HCEC 1CT (cell line): ENCODE measurements at places on chromosomes 12 and 14.

- no peak for DNase-seq
These were observed 29.2 kb downstream of the BBS10 start for GRCh38 chr12:76318773-76319594.

DNA sequence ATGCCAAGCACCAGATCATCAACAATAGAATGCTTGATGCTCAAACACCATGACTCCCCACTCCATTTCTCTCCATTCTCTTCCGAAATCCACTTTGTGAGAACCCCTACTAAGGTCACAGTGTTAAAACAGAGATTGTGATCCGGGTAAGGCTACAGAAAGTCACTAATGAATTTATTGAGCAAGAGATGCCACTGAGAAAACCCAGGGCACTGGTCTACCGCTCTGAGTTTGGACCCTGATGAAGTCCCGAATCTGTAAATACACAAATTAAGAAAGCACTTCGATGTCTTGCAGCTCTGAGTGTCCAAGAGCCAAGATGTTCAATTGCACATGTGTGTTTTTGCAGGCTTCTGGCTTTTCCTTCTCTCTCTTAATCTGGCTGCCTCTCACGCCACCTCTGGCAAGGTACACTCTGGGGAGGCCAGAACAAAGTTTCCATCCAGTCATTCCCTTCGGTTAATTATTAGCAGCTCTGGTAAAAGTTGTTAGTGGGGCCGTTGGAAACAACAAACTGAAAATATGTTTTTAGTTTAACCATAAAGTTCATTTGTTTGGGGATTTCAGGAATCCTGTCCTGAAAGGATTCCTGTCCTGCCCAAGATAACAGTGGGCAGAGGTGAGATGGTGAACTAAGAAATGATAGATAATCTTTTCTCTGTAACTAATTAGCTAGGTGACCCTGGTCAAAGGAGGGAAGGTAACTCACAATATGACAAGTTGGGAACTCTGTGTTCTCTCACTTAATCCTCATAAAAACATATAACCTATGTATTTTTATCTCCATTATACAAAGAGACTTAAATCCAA is 75.4 kb downstream of the BTG1 start:
- DNase-seq = no peak

DNA sequence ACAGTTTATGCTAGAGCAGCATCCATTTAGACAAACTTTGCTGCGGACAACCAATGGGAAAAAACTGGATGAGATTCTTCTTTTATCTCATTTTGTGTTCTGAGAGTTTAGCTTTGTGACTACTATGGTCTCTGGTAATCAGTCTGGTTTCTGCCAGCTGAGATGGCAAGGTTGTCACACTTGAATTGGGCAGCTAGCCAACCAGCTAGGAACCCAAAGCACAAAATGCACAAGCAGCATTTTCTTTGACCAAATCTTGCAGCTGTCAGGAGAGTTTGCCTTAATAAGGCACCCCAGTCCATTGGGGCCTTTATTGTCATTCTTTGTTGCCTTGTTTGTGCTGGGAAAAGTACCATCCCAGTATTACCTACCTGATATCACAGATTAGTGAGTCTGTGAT is 34.0 kb upstream of the ETV6 start:
- no peak for DNase-seq

- no peak for DNase-seq
These were observed 363.8 kb upstream of the TMEM132C start for GRCh38 chr12:127903146-127903545.

DNA sequence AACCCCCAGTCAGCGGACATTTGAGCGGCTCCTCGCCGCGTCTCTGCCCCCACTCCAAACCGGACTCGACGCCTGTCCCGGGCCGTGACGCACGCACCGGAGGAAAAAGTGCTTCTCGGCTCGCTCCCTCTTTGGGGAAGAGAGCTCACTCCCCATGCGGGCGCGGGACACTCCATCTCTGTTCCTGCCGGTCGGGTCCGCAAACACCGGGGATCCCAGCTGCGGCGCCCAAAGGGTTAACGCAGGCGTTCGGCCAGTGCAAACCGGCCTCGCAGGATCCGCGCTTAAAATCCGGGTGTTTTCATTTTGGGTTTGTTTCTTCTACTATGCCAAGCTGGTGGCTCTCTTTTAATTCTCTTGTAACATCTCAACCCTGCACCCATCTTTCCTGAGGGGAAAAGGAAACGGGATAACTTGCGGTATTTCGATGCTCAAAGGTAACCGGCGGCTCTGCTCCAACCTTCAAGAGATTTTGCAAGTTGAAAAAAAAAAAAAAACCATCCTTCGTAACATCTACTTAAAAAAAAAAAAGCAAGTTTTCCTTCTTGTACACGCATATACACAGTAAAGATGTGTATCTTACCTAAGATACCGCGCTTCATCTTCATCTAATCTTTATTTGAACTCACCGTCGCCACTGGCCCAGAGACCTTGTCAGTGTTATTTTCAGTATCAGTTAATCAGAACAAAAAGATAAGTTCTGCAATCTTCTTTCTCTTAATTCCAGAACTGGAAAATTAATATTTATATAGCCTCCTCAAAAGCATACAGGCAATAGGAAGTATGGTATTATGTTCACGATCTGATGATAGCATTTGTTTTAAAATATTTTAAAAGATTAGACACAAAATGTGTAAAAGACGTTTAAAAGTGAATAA is 1.6 kb upstream of the ATP2B1 start:
- peak; percentile 53 for DNase-seq

DNA sequence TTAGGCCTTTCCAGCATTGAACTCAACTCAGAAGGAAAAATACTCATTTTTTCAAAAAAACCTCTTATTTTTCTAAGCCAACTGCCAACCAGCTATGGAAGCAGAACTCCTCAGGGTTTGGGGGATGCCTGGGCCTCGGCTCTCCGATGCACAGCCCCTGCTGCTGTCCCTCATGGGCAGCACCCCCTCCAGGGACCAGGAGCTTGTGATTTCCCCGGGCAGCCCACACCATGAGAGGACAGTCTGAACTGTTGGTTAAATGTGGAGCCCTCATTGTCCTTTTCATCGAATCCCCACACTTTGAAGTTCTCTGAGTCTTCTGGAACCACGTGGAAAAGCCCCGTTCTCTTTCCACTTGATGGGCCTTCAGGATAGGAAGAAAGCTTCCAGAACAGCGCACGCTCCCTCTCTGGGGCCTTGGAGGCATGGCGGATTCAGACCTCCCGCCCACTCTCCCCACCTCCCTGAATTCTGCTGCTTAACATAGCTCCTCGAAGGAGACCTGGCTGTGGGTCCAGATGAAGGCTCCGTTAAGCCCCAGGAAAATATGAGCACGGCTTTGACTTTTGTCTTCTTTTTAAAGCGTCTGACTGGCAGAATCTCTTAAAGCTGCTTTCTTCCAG is 156.6 kb downstream of the CALM1 start:
- no peak for DNase-seq

GRCh38 chr12:9667403-9668160 is 1.9 kb upstream of the CLEC2D start:
- no peak for DNase-seq

GRCh38 chr14:22850944-22851764 is 14.8 kb downstream of the MMP14 start:
- peak; percentile 99 for DNase-seq

DNA sequence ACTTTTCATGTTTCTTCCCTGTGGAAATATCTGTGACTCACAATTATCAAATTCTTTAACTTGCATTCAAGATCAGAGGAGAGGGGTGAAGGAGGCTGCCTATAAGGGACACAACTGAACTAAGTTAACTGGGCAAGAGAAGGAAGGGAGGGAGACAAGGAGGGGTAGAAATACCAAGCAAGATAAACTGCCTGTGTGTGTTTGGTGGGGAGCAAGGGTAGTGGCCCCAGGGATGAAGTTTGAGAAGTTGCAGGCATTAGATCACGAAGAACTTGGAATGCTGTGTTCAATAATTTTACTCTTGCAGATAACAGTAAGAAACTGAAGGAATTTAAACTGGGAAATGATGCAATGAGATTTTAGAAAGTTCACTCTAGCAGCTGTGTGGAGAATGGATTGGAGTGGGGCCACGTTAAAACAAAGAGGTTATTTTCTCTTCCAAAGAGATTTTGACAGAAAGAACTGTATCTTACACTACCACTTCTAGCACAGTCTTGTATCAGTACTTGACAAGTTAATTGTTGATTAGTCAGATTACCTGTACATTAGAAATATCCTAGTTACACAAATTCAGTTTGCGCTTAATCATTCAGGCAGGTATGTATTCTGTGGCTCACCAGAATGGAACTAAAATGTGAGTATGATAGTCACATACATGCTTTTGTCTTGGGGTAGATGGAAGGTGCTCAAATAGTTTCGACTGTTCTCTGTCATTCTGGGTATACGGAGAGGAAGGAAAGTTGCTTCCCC is 7.4 kb downstream of the PKP2 start:
- no peak for DNase-seq
